ENCODE measurements at places on chromosomes 16 and 17.
A peak's percentile ranks its signal among the peaks of the same experiment; 100 is the strongest.

DNA sequence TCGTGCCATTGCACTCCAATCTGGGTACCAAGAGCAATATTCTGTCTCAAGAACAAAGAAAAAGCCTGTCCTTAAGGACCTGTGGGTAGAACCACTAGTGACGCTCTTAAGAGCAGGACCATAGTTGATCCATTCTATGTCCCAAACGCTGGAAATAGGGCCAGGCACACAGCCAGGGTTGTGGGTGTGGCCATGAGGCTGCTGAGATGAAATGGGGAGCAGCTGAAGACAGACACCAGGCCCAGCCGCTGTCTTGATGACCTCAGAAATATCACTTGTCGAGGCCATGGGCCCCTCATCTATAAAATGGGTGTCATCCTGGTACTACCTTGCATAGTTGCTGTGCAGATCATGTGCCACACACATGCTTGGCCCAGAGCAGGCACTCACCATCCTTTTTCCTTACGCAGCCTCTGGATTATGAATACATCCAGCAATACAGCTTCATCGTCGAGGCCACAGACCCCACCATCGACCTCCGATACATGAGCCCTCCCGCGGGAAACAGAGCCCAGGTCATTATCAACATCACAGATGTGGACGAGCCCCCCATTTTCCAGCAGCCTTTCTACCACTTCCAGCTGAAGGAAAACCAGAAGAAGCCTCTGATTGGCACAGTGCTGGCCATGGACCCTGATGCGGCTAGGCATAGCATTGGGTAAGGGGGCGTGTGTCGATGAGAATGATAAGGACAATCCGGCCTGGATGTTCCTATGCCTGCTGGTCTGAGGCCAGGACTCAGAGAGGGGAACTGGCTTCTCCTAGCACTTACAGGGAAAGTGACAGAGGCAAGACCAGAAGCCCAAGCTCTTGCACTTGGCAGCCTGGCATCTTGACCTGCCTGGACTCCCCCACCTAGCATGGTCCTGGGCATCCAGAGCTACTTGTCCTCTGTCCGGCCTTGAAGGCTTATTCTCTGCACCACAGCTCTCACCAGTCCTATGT, 25.5 kb downstream of the CDH5 start:
- DNase-seq = no peak

DNA sequence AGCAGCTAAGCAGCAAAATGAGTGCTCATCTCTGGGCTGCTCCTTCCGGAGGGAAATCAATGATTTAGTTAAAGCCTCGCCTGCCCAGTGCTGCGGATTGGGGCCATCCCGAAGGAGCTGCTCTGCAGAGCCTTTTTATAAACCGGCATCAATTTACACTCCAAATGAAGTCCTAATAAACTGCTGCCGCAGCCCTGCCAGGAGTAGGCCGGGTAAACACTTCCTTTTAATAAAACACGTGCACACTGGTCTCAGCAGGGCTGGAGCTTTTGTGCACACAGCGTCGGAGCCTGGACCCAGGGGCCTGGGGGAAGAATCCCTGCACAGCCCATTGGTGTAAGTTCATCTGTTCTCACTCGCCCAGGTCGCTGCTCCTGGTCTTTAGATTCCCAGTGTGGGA, 79.6 kb upstream of the HS3ST2 start:
- no peak for DNase-seq

GRCh38 chr17:28569446-28569845, 1.9 kb downstream of the PIGS start:
- no peak for DNase-seq

GRCh38 chr17:19385521-19385983, 1.4 kb downstream of the MFAP4 start:
- DNase-seq = no peak

DNA sequence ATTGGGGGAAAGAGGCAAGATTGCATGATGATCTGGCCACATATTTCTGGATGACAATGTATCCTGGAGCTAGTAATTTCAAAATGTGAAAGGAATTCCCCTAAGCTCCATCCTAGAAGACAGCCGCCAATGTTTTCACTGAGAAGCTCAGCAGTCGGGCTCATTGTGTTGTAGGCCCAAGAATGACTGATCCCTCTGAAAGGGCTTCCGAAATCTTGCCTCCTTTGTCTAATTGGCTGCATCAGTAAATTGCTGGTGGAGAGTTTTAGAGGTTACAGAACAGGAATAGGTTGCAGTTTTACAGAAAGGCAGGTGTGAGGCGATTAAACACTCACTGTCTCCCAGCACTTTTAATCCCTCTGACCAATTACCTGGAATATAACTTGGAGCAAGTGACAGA, 464.1 kb upstream of the SALL1 start:
- DNase-seq = no peak

DNA sequence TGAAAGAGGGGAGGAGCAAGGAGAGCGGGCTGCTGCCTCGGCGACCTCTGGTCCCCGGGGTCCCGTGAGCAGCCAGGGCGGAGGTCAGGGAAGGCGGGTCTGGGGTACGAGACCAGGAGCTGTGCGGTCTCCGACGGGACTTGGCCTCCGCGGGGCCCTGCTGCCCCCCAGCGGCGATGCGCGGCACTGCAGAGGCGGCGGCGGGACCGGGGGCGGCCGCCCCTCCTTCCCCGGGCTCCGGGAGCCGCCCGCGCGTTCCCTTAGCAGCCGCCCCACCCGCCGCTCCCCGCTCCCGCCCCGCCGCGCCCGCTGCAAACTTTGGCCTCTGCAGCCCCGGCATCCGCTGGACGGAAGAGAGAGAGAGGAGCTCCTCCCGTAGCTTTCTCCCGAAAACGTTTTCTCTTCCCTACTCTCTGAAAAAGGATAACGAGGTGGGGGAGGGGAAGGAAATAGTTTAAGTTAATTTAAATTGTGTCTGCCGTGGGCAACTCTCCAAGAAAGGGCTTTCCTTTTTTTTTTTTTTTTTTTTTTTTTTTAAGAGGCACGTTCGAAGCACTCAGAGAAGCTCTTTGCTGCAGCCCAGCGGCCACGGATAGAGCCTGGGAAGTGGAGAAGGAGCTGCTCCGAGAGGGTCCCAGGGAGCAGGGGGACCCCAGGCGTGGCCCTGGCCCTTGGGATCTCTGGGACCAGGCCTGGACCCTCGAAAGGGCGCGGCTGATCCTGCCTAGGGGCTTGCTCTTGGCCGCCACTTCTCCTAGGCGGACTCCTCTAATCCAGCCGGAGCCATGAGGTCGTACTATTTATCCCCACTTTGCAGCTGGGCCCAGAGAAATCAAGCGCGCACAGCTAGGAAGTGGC, 43.2 kb downstream of the C16orf82 start:
- peak; percentile 65 for DNase-seq

DNA sequence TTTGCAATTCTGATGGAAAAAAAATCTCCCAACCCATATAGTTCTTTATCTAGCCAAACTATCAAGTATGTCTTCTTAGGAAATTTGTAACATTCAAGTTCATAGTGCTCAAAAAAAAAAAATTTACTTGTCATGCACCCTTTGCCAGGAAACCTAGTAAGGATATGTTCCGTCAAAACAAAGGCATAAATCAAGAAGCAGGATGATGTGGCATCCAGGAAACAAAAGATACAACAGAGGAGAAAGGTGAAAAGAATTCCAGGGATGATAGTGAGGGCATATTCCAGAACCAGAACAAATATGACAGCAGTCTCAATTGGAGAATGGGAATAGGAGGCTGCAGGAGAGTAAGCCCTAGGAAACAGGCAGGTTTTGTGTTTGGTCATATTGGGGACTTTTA, 104.6 kb downstream of the SPAG9 start:
- no peak for DNase-seq

DNA sequence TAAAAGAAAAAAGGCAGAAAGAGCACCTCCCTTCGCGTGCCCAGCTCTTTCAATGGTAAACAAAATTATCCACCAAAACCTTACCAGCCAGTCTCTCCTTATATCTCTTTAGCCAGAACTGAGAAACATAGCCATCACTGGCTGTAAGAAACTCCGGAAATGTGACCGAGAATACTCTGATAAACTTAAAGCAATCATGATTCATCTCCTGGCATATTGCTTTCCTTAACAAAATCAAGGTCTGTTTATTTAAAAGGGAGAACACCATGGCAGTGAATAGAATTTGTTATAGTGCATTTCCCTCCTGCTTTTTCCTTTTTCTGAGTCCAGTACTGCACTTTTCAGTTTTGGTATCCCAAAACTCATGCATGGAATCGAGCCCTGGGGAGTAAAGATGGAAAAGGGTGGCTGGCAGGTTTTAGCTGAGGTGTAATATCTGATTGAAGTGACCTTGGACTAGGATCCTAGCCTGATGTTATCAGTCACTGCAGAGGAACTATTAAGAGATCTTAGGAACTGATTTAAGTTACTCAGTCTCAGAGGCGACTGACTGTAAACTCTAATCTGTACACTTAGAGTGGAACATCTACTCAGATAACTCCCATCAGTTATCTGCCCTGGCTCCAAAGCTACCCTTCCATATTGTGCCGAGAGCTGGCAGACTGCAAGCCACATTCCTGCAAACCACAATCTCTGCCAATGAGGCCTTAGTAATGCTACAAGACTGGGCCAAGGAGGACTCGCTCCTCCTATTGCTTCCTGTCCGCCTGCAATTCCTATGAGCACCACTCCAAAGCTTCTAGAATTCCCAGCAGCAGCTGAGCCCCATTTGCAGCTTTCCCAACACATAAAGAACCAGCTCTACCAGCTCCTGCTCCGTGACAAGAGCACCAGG, 7.4 kb upstream of the COX10 start:
- DNase-seq = no peak

- no peak for DNase-seq
Measured at GRCh38 chr17:76883744-76884525, 15.7 kb downstream of the MGAT5B start.

DNA sequence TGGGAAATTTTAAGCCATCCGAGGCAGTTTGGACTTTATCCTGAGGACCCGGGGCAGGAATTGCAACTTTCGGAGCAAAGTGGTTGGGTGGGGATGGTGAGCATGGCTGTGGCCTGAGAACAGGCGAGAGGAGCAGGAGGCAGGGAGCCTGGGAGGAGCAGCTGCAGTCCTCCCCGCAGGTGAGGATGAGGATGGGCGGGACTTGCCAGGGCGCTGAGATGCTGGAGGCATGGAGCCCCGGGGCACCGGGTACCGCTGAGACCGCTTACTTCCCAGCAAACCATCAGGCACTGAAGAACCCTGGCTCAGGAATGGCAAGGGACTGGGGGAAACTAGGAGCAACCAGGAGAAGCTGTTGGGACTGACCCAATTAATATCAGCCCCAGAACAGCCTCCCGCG, 210.8 kb downstream of the GSG1L start:
- DNase-seq = no peak

DNA sequence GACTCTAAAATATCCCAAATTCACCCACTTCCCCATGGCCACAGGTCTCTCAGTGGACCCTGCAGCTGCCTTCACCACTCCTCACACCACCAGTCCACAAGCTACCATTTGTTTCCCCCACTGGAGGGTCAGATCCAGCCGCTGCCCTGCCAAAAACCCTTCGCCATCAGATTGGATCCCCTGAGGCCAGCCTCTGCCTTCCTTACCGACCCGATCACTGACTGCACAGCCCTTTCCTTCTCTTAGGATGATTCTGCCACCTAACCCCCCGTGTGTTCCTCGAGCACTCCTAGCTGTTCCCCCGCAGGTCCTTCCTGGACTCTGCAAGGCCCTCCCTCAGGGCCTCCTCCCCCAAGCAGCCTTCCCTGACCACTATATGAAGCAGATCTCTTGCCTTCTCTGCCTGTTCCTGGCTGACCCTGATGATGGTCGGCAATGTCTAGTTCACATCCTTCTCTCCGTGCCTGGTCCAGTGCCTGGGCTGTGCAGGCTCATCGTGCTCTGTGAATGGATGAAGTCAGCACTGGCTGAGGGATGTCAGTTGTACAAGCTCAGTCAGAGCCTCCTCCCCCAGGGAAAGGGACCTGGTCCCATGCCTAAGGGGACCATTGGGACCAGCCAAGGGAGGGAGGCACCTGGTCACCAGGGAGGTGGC, 46.0 kb downstream of the CPNE2 start:
- DNase-seq = no peak

DNA sequence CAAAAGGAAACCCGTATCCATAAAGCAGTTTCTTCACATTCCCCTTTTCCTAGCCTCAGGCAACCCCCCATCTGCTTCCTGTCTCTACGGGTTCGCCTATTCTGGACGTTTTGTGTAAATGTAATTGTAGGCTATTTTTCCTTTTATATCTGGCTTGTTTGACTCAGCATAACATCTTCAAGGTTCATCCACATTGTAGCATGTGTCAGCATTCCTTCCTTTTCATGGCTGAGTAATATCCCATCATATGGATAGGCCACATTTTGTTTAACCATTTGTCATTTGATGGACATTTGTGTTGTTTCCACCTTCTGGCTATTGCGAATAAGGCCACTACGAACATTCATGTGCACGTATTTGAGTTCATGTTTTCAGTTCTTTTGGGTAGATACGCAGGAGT, 54.6 kb downstream of the FOXL1 start:
- DNase-seq = no peak

DNA sequence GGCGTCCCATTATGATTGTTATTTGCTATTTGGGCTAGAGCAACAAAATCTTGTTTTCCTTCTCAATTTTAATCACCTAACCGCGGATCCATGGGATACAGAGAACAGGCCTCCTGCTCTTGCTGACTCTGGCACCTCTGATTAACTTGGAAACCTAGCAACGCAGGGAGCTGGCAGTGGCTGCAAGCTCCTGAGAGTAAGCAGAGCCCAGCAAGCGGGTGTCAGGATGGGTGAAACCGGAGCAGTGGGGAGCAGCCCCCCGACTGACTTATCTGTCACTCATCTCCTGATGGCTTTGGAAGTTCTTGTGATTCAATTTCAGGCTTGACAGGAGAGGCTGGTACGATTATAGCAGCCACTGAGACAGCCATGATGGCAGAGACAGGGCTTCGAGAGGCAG, 45.5 kb upstream of the CDC42EP4 start:
- DNase-seq = no peak

- DNase-seq = no peak
Measured at GRCh38 chr17:27591986-27592385, 39.0 kb upstream of the LGALS9 start.

- no peak for DNase-seq
Measured at GRCh38 chr16:89915303-89916232, 3.1 kb upstream of the MC1R start.

GRCh38 chr16:16021988-16022682, 72.7 kb downstream of the ABCC1 start:
- peak; percentile 70 for DNase-seq

- peak; percentile 97 for DNase-seq
Measured at GRCh38 chr17:3723556-3724377, at the start of gene HASPIN. HASPIN (plus strand) TSS chr17:3723903; CDS start chr17:3723936, 33 bp downstream.

GRCh38 chr16:69706256-69706974, 19.9 kb downstream of the NQO1 start:
- no peak for DNase-seq

- peak; percentile 71 for DNase-seq
Measured at GRCh38 chr17:2844416-2844815, 48.2 kb downstream of the RAP1GAP2 start.

DNA sequence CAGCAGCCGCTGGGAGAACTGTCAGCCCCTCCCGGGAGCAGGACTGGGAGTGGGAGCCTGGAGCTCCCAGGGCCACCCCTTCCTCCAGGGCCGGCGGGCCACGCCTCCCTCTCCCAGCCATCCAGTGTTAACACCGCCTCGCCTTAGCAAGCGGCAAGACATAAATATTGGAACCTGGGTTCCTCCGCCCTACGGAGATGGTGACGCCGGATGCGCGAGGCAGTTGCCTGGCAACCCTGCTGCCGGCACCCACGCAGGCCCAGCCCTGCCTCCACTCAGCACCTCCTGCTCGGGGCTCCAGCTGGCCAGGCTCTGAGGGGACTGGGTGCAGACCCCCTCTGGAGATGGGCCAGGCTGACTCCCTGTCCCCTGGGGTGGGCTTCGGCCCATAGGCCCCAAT, 27.4 kb upstream of the CACNA1H start:
- DNase-seq = peak; percentile 63

Data from NCI-H82 (cell line).